ENCODE measurements at places on chromosomes 6 and 20.
A peak's percentile ranks its signal among the peaks of the same experiment; 100 is the strongest.

- DNase-seq, result no peak
Observed at GRCh38 chr6:106730264-106730663, 100.9 kb downstream of the QRSL1 start.

- DNase-seq, result no peak
Observed at GRCh38 chr6:137700161-137700560, 166.9 kb upstream of the TNFAIP3 start.

- DNase-seq, result no peak
Observed at GRCh38 chr20:51091406-51092195, 68.7 kb upstream of the KCNG1 start.

DNA sequence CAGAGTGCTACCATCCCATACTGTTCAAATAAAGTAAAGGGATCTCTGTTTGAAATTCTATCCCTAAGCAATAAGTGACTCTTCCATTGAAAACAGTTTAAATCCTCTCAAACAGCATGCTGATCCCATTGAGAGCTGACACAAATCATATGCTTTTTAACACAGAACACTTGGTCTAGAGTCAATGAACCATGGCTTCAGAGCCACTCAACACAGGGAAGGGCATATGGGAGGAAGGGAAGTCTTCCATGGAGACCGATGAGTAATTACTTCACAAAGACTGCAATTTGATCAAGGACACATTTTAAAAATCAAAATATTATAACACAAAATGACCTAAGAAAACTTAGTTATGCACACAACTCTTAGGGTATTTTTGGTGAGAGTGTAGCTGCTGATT is 1073.0 kb upstream of the MAP3K7 start:
- no peak for DNase-seq

- DNase-seq, result no peak
Observed at GRCh38 chr20:3434232-3434631, 26.8 kb upstream of the DNAAF9 start.

GRCh38 chr6:167858086-167858591 is 31.4 kb downstream of the AFDN start:
- no peak for DNase-seq

DNA sequence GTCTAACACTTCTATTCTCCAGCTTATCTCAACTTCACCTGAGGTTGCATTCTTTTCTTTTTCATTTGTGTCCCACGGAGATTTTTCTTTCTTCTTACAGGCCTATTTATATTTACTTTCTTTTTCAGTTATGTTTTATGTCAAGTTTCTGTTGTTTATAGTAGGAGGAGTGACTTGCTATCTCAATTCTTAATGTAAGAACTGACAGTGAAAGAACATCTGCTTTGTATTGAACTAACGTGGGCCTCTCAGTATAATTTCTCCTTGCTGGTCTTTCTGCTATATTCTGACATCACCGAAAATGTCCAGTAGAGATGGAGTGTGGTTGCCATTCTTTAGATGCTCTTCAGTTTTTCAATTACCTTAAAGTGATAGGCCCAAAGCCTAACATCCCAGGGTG is 521.7 kb downstream of the EPM2A start:
- DNase-seq, result no peak

- DNase-seq, result no peak
Observed at GRCh38 chr6:16591396-16592222, 169.7 kb downstream of the ATXN1 start.

GRCh38 chr20:62643521-62644043 is 1.3 kb downstream of the SLCO4A1 start:
- no peak for DNase-seq

- DNase-seq, result no peak
Observed at GRCh38 chr6:33593414-33593727, 13.3 kb upstream of the BAK1 start.

GRCh38 chr6:56758120-56758519 is 115.4 kb upstream of the DST start:
- no peak for DNase-seq

GRCh38 chr6:119637768-119638167 is 288.2 kb upstream of the MAN1A1 start:
- DNase-seq, result no peak

GRCh38 chr6:123616942-123617341 is 19.8 kb downstream of the TRDN start:
- no peak for DNase-seq

- DNase-seq, result peak; percentile 7
Observed at GRCh38 chr6:62285612-62286469, at the start of gene KHDRBS2. Gene KHDRBS2 (minus strand): TSS chr6:62286225.

GRCh38 chr20:17849901-17850683 is 118.5 kb downstream of the SNX5 start:
- no peak for DNase-seq

DNA sequence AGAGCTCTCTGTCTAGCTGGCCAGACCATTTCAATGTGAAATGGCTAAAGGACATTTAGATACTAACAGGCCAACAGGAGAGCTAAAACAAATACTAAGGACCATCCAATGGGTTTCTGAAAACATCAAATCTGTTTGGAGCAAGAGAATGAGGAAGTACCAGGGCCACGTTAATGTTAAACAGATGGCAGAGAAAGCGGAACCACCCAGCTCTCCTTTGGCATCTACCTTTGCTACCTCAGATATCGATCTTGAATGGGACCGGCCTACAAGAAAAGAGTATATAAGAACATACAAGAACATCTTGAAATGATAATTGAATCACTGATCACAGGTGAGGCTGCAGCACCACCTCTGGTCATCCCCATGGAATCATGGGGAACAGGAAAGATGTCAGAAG is 31.8 kb downstream of the KCNK5 start:
- DNase-seq, result no peak

DNA sequence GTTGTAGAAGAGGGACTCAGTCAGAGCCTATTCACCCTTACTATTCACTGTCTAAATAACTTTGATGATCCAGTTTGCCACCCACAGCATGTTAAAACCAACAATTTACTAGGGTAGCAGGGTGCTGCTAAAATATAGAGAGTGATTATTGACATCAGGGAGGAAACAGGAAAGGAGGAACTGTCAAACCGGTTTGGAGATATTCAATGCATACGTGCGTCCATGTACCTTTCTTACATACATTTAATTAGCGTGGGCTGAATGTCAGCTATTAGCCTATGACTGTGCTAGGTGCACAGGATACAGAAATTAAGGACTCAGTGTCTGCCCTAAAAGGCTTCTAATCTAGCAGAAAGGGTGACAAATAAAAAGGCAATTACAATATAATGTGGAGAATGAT is 57.2 kb downstream of the IL20RA start:
- DNase-seq, result no peak

DNA sequence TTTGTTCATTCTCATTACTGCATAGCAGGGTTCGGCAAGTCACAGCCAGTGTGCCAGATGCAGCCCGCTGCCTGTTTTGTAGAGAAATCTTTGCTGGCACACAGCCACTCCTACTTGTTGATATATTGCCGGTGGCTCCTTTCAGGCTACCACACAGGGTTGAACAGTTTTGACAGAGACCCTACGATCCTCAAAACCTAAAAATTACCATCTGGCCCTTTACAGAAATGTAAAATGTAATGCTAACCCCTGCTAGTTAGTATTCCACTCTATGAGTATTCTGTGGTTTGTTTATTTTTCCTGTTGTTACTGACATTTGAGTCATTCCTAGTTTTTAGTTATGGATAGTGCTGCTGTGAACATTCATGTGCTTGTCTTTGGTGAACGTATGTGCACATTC is 11.5 kb downstream of the DHX35 start:
- no peak for DNase-seq

GRCh38 chr6:31083742-31084354 is 28.5 kb downstream of the C6orf15 start:
- DNase-seq, result peak; percentile 54

- DNase-seq, result no peak
Observed at GRCh38 chr6:138162111-138162954, 594 bp downstream of the ARFGEF3 start.

DNA sequence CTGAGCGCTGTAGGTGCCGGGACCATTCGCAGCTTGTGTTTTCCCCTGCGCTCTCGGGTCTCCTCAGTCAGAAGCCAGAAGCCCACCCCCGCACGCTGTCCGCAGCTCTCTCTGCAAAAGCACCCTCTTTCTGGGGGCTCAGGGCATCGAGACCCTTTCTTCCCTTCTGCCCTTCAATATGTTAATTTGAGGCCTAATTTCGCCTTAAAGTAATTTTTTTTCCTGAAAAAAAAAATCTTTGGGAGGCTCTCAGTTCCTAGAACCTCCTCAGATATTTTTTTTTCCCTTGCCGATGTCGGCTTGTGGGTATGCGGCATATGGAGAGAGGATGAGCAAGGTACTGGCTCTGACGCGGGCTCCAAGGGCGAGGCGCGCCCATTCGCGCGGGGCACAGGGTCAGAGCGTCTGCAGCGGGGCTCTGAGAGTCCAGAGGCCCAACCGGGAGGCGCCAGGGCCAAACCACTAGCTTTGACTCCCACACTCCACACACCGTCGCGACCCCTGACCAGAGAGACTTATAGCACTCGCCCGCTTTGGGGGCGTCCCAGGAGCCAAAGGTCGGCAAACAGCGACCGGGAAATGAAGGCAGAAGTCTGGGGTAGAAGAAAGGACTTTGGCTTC is 893 bp downstream of the PRDM13 start:
- DNase-seq, result no peak

- DNase-seq, result no peak
Observed at GRCh38 chr6:128438393-128438792, 82.0 kb downstream of the PTPRK start.

DNA sequence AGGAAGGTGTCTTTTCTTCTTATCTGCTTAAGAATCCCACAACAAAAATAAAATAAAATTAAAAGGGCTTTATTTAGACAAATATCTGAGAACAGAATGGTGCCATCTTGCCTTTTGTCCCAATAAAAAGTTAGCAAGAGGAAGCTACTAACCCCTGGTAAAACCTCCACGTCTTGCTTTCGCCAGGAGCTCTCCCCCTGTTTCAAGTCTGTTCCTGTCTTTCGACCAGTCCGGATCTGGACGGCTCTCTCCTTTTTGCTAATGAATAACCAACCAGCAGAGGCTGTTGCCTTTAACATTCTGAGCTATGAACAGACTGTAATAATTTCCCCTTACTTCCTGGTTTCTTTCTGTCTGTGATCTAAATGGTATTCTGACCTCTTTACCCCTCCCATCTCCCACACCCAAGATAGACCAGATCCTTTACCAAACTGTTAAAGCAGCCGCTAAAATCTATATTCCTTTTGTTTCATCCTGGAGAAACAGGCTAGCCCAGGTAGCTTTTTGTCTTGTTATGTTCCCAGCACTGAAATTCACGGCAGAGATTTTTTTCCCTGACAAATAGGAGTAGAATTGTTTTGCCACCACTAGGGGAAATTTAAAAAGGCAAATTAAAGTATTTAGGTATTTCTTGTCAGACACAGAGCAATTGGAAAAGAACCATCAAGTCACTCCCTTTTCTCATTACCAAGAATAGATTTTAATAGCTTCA is at the start of gene FRK:
Gene FRK, minus strand, starts transcription at position 320 of the 712 bp plus-strand sequence. CDS start 580 bp downstream, outside the sequence.
- no peak for DNase-seq
